Inflammatory macrophage treated with lipopolysaccharide for 4 hours (primary cell): ENCODE measurements at places on chromosomes 2 and 18.

- no peak for DNase-seq
These were observed 75.2 kb downstream of the NBAS start for GRCh38 chr2:15485949-15486348.

DNA sequence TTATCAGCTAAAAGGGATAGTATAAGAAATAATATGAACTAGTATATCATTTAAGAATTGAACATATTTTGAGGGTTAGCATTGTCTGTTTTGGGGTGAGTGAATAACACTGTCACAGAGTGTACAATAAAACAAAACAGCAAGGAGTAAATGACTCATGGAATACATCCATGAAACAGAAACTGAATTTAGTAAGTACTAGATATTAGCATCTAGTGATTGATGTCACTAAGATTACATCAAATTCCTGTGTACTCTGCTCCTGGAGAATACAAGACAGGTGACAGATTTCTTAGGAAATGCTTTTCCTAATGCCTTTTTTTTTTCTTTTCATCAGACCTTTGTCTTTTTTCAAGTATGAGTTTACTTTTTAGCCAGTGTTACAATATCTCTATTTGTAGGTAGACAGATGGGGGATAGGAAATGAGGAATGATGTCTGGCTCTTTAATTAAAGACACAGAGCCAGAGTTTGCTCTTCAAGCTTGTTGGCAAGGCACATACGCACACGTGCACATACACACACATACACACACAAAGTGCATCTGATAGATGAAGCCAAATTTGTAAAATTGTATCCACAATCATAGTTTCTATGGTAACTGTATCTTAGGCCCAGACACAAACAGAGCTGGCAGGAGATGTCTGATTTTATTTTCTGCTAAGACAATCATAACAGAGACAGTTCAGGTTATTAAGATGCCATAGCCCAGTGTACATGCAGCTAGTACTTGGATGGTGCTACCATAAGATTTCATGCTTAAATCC is 138.2 kb upstream of the NRP2 start:
- peak; percentile 75 for DNase-seq

GRCh38 chr18:46324087-46324955 is 220.1 kb downstream of the HAUS1 start:
- peak; percentile 75 for DNase-seq

GRCh38 chr2:143802242-143802641 is 673.0 kb downstream of the ARHGAP15 start:
- DNase-seq: no peak

- no peak for DNase-seq
These were observed 63.3 kb downstream of the RTP5 start for GRCh38 chr2:241932899-241933178.

DNA sequence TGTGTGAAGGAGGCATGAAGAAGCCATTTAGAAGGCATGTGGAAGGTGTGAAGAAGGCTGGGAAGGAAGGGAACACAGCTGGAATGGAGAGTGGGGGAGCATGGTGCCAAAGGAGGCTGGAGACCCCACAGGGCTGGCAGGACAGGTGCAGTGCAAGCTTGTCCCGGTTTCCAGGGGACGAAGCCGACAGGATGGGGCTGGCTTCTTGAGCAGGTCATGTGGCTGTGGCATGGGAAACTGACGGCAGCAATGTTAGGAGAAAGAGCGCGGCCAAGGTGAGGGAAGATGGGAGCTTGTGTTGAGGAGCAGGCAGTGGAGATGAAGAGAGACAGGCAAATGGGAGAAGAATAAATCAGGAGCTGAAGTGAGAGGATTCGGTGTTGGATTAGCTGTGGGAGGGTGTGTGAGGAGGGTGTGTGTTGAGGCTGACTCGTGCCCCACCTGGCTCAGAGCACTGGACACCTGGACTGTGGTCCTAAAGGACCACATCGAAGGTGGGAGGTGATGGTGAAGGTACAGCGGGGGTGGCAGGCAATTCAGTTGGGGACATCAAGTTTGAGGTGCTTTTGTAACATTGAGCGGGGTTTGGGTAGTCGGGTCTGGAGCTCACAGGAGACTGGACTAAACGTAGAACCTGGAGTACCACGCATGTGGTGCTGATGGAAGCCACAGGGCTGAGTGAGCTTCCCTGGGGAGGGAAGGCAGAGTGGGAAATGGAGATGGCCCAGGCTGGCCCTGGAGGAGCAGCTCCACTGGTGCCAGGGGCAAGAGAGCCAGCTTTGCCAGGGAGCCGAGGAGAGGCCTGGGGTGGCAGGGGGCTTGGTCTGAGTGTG is 165.6 kb upstream of the HDAC4 start:
- DNase-seq: no peak

DNA sequence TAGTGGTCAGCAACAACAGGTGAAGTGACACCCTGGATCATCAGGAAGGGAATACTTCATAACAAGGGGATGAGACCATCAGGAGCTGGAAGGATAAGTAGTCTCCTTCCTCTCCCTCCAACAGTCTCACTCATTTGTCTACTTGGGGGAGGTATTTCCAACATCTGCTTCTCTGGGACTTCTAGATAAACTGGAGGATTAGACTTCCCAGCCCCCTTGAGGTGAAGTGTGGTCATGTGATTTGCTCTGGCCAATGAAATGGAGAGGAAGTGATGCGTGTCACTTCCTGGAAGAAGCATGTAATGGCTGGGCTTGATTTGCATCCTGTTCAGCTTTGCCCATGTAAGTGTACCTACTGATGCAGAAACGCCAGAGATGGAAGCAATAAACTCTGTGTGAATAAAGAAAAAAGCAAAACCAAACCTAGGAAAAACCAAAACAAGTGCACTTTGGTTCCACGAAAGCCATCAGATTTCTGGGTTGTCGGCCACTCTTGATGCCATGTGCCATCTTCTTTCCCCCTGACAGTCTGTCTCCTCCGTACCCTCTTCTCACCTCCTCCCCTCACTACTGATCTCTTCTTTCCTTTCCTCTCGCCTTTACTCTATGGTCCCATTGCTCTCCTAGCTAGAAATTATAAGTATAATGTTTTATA is 76.1 kb upstream of the DNMT3A start:
- DNase-seq: no peak
